ENCODE measurements at places on chromosomes 7 and 10.

GRCh38 chr7:19772841-19773760 is at the start of gene TMEM196:
TMEM196 (minus strand) TSS chr7:19773617; CDS start chr7:19772696, 921 bp downstream.
- no peak for DNase-seq

- no peak for DNase-seq
Observed at GRCh38 chr10:78434886-78435285, 401.2 kb downstream of the RPS24 start.

DNA sequence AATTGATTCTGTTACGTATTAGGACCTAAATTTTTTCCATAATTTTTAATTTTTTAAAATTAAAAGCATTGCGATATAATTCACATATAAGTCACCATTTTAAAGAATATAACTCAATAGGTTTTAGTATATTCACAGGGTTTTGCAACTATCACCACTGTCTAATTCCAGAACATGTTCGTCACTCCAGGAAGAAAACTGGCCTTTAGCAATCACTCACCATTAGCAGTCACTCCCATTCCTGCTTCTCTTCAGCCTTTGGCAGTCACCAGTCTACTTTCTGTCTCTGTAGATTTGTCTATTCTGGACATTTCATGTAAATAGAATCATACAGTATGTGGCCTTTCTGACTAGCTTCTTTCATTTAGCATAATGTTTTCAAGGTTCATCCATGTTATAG is 176.5 kb downstream of the EXOC4 start:
- DNase-seq: no peak

DNA sequence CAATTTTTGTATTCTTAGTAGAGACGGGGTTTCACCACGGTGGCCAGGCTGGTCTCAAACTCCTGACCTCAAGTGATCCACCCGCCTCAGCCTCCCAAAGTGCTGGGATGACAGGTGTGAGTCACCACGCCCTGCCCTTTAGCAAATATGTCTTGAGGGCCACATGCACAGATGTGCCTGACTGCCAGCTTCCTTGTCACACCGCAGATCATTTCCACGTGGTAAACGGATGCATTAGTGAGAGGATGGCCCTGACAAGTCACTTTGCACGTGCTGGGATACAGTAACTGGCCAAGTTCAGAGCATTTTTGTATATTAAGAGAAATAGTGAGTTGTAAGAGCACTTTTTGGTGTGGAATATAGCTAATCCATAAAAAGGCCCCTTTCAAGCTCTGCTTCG is 44.3 kb upstream of the FAM180A start:
- no peak for DNase-seq

GRCh38 chr10:96596422-96597407 is 9.9 kb upstream of the TM9SF3 start:
- DNase-seq: no peak

GRCh38 chr10:119500821-119501220 is 41.7 kb downstream of the RGS10 start:
- DNase-seq: no peak

DNA sequence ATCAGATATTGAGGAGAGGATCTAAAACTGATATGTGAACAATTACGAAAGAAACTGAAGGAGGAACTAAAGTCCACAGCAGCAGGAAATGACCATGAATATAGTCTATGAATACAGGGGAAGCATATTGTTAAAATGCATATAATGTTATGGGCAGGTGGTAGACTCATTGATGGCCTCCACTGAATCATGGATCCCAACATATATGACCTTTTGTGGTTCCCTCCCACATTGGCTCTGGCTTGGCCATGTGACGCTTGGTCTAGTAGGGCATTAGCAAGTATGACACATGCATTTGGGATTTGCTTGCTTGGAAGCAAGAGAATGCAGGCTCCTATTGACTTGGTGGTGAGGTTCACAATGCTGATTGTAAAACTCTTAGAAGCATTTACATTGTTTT is 55.2 kb upstream of the RAB18 start:
- DNase-seq: no peak

DNA sequence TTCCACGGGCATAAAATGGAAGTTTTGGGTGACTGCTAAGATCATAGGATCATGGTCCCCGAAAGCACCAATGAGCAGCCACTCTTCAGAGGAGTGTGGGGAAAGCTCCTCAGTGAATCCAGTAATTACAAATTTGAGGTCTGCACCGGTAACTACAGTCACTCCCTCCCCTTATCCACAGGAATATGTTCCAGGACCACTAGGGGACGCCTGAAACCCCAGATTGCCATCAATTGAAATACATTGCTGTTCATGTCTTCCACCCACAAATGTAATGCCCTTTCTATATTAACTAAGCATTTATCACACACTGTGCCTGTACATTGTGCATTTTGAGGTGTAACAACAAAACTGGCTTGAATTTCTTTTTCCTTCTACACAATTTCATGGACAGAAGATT is 447.9 kb upstream of the PFKP start:
- DNase-seq: no peak

DNA sequence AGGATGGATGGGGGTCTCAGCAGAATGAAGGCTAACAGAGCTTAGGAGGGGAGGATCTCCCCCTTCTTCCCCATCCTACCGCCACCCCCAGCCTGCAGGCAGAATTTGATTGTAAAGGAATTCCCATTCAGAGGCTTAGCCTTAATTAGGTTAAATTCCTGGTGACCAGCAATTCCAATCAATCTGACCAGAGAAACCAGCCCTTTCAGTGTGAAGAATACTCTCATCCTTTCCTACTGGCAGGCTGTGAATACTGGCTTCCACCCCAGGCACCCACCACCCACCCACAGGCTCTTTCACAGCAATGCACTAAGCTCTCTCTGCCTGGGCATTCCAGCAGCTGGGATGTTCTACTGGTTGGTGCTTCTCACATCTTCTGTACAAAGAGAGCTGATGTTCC is 137.9 kb upstream of the LYZL1 start:
- no peak for DNase-seq

DNA sequence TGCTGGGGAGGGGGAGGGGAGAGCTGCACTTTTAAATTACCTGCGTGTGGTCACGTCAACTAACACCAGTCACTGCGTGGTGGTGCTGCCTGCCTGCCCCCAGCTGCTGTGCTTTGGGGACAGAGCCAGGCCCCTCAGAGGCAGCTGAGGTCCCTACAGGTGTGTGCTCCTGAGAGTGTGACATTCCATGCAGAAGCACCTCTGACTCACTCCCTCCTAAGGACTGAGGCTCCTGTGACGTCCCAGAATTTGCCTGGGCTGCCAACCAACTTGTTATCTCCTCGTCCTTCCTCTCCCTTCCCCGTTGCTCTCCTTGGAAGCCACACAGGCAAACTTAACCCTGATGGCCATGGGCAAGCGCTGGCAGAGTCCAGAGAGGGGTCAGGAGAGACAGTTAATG is 563.0 kb downstream of the PARD3 start:
- DNase-seq: no peak

DNA sequence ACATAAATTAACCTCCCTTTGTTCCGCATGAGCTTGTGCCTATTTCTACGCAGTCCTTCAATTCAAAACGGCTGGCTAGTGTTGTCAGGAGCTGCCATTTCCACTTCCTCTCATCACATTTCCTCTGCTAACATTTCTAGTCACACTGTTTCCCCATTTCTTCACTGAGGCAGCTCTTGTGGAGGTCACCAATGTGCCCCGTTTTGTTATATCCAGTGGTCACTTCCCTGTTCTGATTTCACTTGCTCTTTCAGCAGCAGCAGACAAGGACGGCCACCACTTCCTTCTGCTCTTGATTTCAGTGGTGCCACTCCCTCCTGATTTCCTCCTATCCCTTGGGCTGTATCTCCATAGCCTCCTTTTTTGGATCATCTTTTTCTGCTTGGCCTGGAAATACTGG is 64.8 kb upstream of the SEC61G start:
- no peak for DNase-seq

- no peak for DNase-seq
Observed at GRCh38 chr7:104034679-104035078, 45.2 kb upstream of the RELN start.

DNA sequence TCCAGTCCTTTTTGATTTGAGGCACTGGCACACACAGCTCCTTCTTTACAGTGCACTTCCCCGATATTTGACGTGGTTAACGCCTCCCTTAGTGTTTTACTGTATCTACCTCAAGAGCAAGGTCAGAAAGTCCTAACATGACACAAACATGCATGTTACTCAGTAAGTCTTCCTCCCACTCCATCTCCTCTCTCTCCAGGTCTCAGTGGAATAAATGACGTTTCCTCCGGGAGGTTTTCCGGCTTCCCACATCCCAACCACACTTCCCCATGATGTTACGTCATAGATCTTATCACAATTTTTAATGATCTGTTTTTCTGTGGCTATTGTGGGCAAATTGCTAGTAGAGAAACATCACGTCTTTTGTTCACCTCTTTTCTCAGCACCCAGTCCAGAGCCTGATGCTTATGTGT is 165.7 kb downstream of the PTPN20 start:
- DNase-seq: no peak

DNA sequence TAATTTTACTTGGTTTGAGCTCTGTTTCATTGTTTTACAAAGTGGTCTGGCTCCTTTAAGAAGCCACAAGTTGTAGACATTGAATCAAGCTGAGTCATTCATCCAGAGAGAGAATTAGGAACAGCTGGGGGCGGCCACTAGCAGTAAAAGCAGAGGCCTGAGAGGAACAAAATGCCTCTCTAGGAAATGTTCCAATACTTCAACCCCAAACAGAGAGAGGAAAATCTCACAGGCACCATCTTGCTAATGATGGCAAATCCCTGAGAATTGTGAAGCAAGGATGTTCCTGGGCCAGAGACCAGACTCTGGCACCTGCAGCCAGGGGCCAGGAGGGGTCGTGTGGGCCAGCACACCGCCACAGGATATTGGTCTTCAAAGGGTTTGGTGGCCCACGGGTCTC is 26.5 kb upstream of the TRIL start:
- DNase-seq: no peak

DNA sequence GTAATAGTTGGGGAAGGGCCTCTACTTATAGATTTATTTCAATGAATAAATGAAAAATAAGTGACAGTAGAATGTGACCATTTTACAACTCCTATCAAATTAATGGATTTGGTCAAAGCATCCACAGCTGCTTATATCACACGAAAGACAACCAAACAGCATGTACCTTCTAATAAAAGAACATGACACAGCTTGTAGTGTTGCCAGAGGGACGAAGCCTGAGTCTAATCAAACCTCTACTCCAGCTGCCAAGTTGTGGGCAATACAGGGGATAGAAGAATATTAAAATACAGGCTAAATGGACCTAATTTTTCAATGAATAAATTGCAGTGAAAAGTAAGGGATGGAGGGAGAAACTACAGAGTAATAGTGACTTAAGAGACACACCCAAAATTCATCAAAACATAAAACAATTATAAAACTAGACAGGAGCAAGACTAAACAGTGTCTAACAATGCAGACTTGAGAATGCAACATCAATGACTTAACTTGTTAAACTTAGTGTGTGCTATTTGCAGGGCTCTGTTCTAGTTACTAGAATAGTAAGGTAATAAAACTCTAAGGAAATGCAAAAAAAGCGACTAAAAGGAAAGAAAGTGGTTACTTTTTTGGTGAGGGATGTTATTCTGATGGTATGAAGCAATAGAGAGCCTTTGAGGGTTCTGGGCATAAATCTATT is 853.8 kb downstream of the GRM8 start:
- DNase-seq: no peak

GRCh38 chr7:46047581-46047980 is 126.5 kb upstream of the IGFBP3 start:
- no peak for DNase-seq

DNA sequence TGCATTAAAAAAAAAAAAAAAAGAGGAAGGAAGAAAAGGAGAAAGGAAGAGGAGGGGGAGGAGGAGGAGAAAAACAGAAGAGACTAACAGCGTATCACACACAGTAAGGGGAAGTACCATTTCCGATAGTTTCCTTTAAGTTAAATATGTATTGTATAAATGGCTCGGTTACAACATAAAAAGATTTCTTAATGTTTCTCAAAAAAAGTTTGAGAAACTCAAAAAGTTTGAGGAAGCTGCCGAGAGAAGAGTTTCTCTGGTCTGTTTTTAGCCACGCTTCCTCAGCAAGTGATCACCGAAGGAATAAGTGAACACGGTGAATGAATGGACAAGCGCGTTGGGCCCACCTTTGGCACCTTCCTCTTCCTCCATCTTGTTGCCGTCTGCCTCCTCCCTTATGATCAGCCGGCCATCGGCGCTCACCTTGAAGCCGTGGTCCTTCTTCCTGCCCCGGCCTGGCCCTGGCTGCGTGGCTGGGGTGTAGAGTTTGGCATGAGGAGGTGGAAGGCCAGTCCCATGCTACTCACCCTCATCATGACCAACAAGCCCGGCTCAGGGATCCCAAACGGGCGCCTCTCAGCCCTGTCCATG is 31.3 kb upstream of the FRAT2 start:
- no peak for DNase-seq

DNA sequence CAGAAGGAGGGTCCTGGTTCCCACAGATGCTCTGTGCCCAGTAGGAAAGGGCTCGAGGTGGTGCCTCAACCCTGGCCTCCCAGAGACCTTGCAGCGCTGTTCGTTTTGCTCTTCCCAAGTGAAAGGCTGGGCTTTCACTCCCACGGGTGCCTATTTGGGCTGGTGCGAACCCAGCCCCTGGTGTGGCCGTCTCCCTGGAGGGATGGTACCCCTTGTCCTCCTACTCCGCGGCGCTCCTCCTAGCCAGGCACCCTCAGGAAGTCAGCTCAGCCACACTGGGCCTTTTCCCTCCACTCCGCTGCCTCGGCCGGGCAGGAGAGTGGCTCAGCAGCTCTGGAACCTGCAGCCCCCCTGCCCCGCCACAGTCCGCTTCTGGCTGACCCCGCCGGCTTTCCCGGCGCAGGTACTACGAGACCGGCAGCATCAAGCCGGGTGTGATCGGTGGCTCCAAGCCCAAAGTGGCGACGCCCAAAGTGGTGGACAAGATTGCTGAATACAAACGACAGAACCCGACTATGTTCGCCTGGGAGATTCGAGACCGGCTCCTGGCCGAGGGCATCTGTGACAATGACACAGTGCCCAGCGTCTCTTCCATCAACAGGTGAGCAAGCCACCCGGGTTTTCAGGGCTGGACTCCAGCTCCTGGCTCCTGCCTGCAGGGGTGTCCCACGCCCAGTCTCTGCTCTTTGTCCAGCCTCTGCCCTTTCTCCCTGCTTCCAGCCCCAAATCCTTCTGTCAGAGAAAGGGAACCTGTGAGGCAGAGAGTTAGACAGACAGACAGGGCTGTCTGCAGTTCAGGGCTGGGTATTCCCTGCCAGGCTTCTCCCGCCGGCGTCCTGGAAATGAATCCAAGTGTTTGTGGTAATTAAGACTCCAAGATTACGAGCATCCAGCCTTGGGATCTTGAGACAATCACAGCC is 5.2 kb downstream of the PAX2 start:
- DNase-seq: no peak

DNA sequence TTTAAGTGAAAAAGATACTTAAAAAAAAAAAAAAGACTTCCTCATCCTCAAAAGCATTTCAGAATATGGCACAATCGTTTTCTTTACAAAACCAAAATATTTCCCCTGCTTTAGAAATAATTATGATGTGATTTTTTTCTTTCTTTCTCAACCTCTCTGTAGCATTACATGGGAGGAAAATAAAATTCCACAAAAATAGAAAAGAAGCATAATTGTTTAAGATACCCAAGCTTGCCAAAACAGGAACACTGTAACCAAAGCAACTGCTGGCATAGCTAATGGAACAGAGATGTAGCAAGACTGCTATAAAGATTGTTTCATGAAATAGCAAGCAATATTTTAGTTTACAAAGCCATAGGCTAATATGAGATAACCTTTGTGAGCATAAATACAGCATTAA is 75.6 kb upstream of the GPR22 start:
- DNase-seq: no peak

- no peak for DNase-seq
Observed at GRCh38 chr10:104581884-104582601, 59.0 kb upstream of the SORCS3 start.

Measured in stimulated activated CD4-positive, alpha-beta T cell treated with anti-CD3 and anti-CD28 coated beads, Interleukin-4, amount 100 ng/mL, for 48 hours (primary cell).